Activated naive CD4-positive, alpha-beta T cell (primary cell): ENCODE measurements at places on chromosomes 6 and 20.

DNA sequence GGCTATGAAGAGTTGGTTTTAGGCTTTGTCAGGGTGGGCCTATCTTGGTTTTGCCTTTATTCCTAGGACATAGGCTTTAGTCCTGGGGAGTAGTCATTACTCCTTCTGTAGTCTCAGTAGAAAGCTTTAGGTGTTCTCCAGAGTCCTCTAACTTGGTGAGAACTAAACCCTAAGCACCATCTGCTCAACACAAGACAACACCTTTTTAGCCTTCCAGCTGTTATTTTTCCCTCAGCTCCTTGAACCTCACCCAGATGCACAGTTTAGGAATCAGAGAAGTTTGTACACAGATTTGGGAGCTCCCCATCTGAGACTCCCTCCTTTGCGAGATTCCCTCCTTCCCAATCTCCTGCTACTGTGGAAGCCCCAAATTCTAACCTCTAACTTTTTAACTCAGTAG lies 141.3 kb downstream of the QRSL1 start:
- DNase-seq = no peak

- DNase-seq = no peak
Measured at GRCh38 chr6:106569428-106569827, 59.9 kb downstream of the RTN4IP1 start.

DNA sequence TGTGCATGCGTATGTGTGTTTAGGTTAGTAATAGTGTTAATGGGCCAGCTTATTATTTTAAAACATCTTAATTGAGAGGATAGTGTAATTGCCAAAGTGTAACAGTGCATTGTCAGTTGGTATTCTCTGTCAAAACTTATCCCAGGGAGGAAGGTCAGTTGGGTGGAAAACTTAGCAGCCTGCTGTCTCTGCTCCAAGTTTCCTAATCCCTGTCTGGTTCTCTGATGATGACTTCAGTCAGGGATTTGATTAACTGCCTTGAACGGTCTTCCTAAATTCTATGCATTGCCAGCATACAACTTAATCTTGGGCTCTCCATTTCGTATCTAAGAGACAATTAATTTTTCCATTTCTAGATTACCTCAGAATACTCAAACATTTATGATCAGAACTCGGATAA lies 51.1 kb downstream of the L3MBTL3 start:
- DNase-seq = no peak

GRCh38 chr20:25081065-25081729 lies 744 bp downstream of the VSX1 start:
- DNase-seq = no peak

- DNase-seq = no peak
Measured at GRCh38 chr6:92174398-92175073, 1244.8 kb downstream of the EPHA7 start.

DNA sequence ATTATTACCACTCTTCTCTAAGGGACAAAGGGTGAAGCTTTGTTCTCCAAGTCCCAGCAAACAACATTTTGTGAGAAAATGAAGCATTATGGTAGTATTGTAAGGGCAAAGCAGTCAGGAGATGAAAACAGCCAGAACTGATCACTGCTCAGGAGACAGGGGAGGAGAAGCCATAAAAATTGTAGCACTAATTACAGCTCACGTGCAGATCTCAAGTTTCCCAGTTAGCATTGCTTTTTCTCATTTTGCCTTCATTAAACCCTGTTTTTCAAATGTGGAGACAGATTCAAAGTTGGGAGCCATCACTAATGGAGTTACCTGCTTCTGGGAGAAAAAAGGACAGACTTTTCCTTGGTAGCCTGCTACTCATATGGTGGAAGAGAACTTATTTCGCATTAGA lies 210.9 kb upstream of the PDE10A start:
- no peak for DNase-seq

DNA sequence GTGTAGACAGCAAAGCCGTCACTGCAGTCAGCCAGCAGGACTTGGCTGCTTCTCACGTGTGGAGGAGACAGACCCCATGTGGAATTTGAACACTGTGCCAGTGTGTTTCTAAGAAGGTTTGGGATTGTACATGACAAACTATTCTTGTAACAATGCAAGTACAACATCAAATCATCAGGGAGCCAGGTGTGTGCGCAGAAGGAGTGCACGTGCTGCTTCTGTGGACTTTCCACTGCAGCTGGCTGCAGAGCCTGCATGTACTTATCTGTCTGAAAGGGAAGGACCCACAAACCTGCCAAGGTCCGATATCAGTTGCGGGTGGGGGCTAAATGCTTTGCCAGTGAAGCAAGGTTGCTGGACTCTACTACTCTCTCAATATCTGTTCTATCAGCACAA lies 211.6 kb downstream of the WDR27 start:
- DNase-seq = no peak

DNA sequence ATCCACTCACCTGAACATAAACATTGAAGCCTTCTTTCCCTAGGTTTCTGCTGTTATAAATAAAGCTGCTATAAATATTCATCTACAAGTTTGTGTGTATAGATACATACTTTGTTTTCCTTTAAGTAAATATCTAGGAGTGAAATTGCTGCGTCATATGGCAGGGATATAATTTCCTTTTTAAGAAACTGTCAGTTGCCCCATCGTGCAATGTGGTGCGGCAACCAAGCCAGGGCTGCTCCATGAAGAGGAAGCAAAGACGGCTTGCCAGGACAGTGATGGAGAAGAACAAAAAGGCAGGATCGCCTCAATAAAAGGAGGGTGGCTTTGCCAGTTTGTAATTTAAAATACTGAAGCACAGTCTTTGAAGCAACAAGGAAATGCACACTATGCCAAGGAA lies 36.6 kb downstream of the CITED2 start:
- no peak for DNase-seq
